ENCODE measurements at places on chromosomes 3 and 15.

- no peak for DNase-seq
Measured at GRCh38 chr3:177396733-177397132, 199.5 kb upstream of the TBL1XR1 start.

DNA sequence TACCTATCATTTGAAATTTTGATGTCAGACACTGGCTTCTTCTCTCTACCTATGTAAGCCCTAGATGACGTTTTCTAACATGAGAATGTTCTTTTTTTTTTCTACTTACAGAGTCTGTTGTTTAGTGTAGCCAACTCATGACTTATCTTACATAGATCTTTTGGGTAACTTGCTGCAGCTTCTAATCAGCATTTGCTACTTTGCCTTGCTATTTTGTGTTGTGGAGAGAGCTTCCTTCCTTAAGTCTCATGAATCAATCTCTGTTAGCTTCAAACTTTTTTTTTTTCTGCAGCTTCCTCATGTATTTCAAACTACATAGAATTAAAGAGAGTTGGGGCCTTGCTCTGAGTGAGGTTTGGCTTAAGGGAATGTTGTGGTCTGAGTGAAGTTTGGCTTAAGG is 568.7 kb upstream of the BCHE start:
- DNase-seq = no peak

GRCh38 chr3:5756443-5756842 is 568.9 kb downstream of the EDEM1 start:
- no peak for DNase-seq

DNA sequence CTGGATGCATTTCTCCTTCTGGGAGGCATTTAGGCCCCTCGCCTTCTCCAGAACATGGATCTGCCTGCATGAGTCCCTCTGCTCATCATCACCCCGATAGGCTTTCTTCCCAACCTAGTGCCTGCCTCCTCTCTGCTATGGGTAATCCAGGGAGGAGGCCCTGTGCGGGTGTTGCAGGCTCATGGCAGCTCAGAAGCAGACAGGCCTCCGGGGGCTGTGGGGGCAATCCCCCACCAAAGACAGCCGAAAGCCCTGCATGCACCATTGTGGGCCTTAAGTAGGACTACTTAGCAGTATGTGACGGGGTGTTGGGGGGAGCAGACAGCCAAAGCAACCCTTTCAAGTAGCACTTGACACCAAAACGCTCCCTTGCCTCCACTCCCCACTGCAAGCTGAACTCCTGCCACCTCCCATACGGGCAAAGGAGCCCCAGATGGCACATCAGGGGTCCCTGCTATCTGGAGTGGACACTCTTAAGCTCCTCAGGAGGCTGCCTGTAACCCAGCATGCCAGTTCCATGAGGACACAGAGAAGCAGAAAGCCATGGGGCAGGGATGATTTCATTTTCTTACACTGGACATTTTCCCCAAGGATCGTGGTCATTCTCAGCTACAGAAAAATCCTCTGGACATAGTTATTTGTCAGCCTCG is 98.8 kb upstream of the HACD2 start:
- DNase-seq = no peak

DNA sequence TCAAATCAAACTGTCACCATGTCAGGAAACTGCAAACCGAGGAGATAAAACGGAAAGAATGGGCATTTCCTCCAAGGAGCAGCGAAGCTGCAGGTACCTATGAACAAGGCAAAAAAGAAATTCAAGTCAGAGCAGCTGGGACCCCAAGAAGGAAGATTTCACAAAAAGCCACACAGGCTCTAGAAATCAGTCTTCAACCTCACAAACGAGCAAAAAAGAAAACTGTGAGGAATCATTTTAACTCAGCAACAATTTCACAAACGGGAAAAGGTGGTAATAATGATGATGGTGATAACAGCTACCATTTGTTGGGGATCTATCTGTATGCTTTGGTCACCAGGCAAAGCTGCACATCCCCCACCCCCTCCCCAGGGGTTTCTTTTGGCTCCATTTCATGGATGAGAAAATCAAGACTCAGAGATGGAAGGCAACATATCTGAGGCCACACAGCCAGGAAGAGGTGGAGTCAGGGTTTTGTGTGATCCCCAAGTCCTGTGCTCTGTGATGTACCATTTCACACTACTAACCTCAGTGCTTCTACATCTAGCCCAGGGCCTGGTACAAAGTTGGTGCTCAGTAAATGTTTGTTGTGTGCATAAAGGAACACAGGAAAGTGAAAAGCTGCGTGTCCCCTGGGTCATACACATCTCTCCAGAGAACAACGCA is 109.9 kb downstream of the IQSEC1 start:
- no peak for DNase-seq
